GM06990 (cell line): ENCODE measurements at places on chromosomes 2 and 18.

GRCh38 chr2:109726379-109727270 lies 67.5 kb upstream of the RGPD5 start:
- DNase-seq: no peak

GRCh38 chr2:60555783-60556139 lies 2.3 kb upstream of the BCL11A start:
- DNase-seq: no peak

GRCh38 chr2:26196683-26197418 lies 24.0 kb downstream of the GAREM2 start:
- no peak for DNase-seq

DNA sequence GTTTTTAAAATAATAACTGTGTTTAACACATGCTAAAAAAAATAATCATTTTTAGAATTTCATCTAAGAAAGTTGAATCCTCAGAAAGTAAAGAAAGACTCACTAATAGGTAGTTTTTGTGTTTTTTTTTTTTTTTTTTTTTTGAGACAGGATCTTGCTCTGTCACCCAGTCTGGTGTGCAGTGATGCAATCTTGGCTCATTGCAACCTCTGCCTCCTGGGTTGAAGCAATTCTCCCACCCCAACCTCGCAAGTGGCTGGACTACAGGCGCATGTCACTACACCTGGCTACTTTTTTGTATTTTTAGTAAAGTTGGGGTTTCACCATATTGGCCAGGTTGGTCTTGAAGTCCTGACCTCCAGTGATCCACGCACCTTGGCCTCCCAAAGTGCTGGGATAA lies 7.1 kb downstream of the CKAP2L start:
- no peak for DNase-seq

DNA sequence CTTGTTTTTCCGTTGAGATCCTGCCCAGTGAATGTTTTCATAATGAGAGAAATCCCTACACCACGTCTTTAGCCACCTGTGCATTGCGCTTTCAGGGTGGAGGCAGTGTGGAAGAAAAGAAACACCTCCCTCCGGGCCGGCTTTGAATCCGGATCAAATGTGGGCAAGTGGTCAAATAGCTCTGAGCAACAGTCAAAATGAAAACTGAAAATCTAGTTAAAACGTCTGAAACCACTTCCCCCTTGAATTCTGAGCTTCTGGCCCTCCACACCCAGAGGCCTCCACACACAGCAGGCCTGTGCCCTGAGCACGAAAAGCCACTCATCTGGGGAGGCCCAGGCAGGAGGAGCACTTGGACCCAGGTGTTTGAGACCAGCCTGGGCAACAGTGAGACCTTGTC lies 263.6 kb upstream of the SALL3 start:
- no peak for DNase-seq

DNA sequence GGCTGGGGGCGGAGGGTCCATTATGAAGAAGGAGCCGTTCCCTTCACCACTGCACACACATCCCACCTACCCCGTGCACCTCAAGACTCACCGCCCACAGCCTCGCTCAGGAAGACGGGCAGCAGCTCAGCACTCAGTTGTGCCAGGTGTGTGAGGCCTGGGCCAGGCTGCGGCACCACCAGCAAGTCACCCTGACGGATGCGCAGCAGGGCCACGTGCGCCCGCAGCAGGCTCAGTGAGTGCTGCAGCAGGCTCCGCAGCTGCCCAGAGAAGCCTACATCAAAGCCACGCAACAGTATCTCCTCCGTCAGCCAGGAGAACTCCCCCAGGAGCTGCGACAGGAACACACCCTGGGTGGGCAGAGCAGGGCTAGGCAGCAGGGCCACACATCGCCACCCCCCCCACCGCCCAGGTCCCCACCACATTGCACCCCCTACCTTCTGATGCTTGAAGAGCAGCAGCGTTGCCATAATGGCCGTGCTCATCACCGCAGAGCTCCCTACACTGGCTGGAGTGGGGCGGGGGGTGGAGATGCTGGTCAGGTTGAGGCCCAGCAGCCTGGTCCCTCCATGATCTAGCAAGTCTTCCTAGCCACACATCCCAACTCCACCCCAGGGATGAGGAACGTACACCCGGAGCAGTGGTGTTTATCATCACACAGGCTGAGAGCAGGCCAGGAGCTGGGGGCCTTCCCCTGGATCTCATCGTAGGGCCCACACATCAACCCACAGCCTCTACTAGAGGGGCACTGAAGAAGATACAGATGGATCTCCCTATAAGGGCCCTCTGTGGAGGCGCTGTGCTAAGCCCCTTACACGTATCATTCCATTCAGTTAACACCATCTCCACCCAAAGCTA lies 10.2 kb downstream of the GPAT2 start:
- DNase-seq: peak; percentile 9

- peak; percentile 32 for DNase-seq
These were observed 206.8 kb downstream of the OTX1 start for GRCh38 chr2:63257473-63257872.

GRCh38 chr2:227464851-227465250 lies 7.1 kb upstream of the AGFG1 start:
- DNase-seq: no peak

GRCh38 chr2:120879431-120880295 lies 144.0 kb downstream of the GLI2 start:
- DNase-seq: no peak

GRCh38 chr2:205627085-205627484 lies 55.2 kb upstream of the NRP2 start:
- DNase-seq: no peak

DNA sequence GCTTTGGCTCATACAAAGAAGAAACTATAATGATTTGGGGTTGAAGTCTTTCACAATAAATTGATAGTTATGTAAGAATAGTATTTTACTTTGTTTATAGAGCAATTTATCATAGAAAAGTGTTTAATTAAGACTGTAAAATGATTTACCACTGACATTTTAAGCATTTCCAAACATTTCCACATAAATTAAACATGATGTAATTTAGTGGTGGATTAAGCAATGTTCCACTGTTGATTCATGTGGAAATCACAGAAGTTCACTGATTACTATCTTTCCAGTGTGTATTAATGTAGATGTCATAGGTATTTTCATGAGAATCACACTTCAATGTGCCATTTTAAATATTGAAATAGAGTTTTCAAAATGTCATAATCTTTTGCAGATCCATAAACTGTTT lies 40.1 kb upstream of the GRB14 start:
- DNase-seq: no peak

DNA sequence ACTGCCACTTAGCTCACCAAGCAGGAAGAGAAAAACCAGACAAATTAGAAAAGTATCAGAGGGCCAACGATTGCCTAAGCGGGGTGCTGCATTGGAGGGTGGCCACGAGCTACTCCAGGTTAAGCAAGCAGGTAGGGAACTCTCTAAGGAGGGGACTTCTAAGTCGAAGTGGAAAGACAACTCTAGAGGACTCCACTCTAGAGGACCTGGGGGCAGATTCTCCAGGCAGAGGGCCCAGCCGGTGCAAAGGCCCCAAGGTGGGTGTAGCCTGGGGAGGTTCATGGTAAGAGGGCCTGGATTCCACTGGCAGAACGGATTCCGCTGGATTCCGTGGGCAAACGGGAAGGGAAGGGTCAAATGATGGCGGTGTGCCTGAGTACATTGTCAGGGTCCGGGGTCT lies 12.7 kb downstream of the FBLN7 start:
- no peak for DNase-seq

- peak; percentile 43 for DNase-seq
These were observed 74.7 kb downstream of the HNRNPLL start for GRCh38 chr2:38528008-38528442.

- no peak for DNase-seq
These were observed 104.7 kb upstream of the UBXN4 start for GRCh38 chr2:135636982-135637381.

DNA sequence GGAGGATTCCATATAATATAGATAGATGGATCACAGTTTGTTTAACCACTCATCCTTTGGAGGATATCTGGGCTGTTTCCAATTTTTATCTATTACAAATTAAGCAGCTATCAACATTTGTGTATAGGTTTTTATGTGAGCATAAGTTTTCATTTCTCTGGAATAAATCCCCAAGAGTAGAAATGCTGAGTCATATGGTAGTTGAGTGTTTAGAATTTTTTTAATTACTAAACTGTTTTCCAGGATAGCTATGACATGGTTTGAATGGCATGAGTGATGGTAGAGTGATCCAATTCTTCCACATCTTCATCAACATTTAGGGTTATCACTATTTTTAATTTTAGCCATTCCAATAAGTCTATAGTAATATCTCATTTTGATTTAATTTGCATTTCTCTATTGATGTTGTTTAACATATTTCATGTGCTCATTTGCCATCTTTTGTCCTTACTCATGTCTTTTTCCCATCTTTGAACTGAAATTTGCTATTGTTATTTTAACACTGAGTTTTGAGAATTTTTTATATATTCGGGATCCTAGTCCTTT lies 31.4 kb downstream of the ABCB11 start:
- DNase-seq: no peak

GRCh38 chr2:219542931-219543595 lies 546 bp downstream of the CHPF start:
- DNase-seq: no peak

- no peak for DNase-seq
These were observed 16.8 kb downstream of the HDLBP start for GRCh38 chr2:241298673-241299072.

- no peak for DNase-seq
These were observed 927.8 kb downstream of the SUCLG1 start for GRCh38 chr2:83531206-83531826.

DNA sequence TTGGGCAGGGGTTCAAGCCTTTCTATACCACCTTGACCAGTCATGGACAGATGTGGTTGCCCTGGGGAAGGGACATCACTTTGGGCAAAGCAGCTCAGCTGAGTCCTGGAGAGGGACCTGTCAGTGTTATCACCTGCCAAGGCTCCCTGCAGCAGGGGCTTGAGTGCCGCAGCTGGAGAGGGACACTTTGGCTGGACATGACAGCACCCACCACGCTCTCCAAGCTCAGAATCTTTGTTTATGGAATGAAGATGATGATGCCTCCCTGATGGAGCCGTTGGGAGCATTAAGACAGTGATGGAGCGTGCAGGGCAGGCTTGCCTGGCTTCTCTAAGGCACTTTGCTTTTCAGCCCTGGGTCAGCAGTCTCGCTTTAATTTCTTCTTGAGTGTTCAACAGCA lies 4.3 kb upstream of the TFCP2L1 start:
- no peak for DNase-seq

GRCh38 chr18:49214706-49215105 lies 245.7 kb downstream of the DYM start:
- no peak for DNase-seq

- peak; percentile 8 for DNase-seq
These were observed 132.2 kb downstream of the TDRD15 start for GRCh38 chr2:21256006-21256405.

GRCh38 chr2:121038891-121039616 lies 245.9 kb downstream of the TFCP2L1 start:
- no peak for DNase-seq

GRCh38 chr18:13548966-13549879 lies 177.1 kb downstream of the FAM210A start:
- DNase-seq: no peak

DNA sequence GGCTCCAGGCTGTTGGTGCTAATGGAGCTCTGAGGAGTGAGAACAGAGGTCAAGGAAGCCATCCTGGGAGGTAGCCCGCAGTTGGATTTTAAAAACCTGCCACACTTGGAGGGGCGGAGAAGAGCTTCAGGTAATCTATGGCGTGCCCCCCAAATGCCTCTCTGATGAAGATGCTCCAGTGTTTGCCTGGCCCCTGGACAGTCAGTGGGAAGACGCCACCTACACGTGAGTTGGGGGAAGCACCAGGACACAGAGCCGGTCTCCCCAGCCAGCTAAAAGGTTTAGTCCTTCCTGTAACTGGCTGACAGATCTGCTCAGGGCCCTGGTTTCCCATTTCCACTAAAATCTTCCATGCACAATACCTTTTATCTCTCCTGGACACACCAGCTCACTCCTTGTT lies 225.0 kb downstream of the TTC32 start:
- no peak for DNase-seq

DNA sequence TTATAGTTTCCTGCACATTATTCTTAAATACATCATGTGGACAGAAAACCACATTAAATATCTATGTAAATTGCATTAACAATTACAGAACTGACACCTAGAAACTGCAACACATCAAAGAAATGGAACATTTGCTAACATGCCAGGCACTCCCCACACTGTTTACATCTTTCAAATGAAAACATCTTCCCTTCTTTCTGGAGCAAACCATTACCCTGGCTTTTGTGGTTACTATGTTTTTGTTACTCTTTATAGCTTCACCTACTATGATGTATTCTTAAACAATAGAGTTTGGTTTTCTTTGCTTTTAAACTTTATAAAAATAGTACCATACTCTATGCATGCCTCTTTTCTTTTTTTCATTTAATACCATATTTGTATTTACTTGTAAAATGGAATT lies 1894.5 kb upstream of the CELF4 start:
- no peak for DNase-seq

GRCh38 chr18:55635439-55635838 lies 47.4 kb upstream of the TCF4 start:
- no peak for DNase-seq
